ENCODE measurements at places on chromosomes 12 and 14. TPM values are rescaled to one million over a fixed set of nuclear protein-coding genes. Genes with fewer than 3 reads are reported as not detected.

The CDH24 gene
- total RNA-seq: 19.3 TPM

- H3K4me1 ChIP-seq: peaks cover 3% of the 10 kb centered on the region
- no peak overlapping the region for H3K4me3 ChIP-seq
- DNase-seq: no peak
- H3K36me3 ChIP-seq: no peaks in the 10 kb centered on the region
- H3K27me3 ChIP-seq: no peaks in the 10 kb centered on the region
Measured at GRCh38 chr14:20699931-20700330, 11.4 kb downstream of the ANG start.

DNA sequence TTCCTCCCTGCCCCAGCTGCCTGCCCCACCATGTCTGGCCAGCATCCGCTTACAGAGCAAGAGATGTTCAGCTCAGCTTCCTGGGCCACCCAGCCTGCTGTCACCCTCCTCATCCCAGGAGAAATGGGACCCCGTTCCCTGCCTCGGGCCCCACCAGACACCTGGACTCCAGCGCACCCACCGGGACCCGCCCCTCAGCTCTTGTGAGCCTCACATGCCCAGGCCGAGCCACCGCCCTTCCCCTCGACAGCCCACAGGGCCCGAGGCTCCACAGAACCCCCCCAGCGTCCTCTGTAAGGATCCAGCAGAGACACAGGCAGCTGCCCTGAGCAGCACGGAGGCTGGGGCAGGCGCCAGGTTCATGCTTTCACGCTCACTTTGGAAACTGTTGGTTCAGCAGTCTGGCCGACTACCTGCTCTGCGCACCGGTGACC, 18.4 kb upstream of the C14orf180 start:
- peaks cover 6% of the 10 kb centered on the region for H3K27me3 ChIP-seq
- H3K36me3 ChIP-seq: no peaks in the 10 kb centered on the region
- no peak overlapping the region for H3K27ac ChIP-seq
- DNase-seq: no peak
- H3K4me1 ChIP-seq: peaks cover 9% of the 10 kb centered on the region
- H3K4me3 ChIP-seq: no peak overlapping the region

GRCh38 chr12:87198181-87198580, 831.0 kb downstream of the C12orf50 start:
- H3K27ac ChIP-seq: no peak overlapping the region
- no peaks in the 10 kb centered on the region for H3K27me3 ChIP-seq
- no peaks in the 10 kb centered on the region for H3K4me1 ChIP-seq
- DNase-seq: no peak
- H3K4me3 ChIP-seq: no peak overlapping the region

DNA sequence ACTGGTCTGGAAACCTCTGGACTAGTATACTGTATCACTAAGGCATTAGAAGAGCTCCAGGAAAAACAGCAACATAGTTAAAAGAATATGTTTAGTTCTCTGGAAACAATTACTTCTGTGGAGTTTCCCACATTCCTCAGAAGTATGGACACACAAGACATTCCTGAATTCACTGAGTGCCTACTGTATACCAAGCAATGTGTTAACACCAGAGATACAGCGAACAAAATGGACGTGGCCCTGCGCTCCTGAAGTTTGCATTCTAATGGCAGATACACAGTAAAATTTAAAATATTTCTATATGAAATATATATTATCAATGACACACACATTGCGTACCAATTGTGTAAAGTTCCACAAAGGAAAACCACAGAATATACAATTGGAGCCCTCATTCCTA, 1.1 kb downstream of the ANGEL1 start:
- H3K4me3 ChIP-seq: peak overlapping the region; percentile 74
- peaks cover 17% of the 10 kb centered on the region for H3K36me3 ChIP-seq
- peaks cover 20% of the 10 kb centered on the region for H3K4me1 ChIP-seq
- H3K27ac ChIP-seq: peak overlapping the region; percentile 75
- H3K27me3 ChIP-seq: no peaks in the 10 kb centered on the region
- DNase-seq: no peak

DNA sequence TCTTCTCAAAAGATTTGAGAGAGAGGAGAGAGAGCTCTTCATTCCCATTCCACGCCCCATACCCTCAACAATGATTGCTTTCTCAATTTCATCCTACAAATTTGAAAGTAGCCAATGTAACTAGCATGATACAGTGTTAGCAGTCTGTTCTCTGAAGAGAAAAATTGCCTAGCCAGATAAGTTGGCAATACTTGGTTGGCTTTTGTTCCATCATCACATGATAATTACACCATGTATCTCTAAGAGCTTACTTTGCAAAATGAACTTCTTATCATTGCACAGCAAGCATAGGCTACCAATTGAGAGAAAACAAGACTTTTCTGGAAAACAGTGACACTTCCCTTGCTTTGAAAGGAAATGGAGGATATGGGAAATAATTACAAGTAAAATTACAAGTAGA, 68.9 kb downstream of the FSCB start:
- no peak overlapping the region for H3K27ac ChIP-seq
- no peak overlapping the region for H3K4me3 ChIP-seq
- no peaks in the 10 kb centered on the region for H3K27me3 ChIP-seq
- DNase-seq: no peak
- no peaks in the 10 kb centered on the region for H3K36me3 ChIP-seq
